ENCODE measurements at places on chromosomes 1 and 21. TPM values are rescaled to one million over a fixed set of nuclear protein-coding genes. Genes with fewer than 3 reads are reported as not detected.
A peak's percentile ranks its signal among the peaks of the same experiment; 100 is the strongest.

GRCh38 chr21:16069178-16070112 is 339.7 kb downstream of the USP25 start:
- no peak for DNase-seq

Gene KCNK1
- not detected for total RNA-seq

Gene CYB561D1
- total RNA-seq: 10.1 TPM

DNA sequence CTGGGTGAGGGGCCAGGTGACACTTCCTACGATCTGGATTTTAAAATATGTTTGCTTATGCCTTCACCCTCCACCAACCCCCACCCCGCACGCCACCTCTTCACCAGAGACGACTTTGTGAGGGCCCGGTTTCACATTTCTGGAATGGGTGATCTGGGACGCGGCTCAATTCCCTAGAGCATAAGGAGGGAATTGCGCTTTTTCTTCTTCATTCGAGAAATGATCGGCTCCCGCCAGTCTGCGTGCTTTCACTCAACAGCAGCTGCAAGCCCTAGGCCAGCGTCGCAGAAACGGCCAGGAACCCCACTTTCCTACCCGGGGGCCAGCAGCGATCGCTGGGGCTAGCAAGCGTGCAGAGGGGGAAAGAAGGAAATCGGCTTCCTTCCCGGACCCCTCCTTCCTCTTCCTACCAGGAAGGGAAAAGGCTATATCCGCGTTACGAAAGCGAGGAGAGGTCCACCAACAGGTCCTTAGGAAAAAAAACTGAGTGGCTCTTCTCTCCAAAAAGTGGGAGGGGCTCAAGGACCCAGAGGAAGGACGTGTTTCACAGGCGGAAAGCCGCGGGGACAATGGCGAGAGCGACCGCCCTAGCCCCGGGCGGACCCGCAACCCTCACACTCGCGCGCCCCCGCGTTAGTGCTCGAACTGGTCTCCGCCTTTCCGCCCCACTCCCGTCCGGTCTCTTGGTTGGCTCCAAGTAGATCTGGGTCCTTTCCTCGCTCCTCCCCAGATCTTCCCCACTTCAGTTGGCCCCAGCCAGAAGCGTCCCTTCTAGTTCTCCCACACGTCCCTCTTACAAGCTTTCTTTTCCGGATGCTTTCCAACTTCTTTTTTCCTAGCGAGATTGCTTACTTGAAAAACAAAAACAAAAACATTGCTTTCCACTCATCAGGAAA is 1.1 kb upstream of the ADAMTS1 start:
- peak; percentile 80 for DNase-seq

Gene SPRR3
- not detected for total RNA-seq

DNA sequence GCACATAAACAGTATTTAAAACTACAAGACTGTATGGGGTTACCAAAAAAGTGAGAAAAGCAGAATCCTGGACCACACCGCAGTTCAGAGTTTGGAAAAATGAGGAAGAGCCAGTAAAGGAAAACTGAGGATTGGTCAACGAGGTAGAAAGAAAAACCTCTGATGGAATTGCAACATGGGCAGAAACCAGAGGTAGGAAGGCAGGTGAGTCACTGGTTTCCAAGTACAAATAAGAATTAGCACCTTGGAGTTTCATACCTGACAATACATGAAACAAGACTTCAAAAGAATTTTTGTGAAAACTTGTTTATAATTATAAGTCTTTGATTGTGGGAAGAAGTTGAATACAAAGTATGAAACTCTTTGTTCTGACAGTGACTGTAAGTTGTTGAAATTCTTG is 533.7 kb upstream of the DAB1 start:
- no peak for DNase-seq

DNA sequence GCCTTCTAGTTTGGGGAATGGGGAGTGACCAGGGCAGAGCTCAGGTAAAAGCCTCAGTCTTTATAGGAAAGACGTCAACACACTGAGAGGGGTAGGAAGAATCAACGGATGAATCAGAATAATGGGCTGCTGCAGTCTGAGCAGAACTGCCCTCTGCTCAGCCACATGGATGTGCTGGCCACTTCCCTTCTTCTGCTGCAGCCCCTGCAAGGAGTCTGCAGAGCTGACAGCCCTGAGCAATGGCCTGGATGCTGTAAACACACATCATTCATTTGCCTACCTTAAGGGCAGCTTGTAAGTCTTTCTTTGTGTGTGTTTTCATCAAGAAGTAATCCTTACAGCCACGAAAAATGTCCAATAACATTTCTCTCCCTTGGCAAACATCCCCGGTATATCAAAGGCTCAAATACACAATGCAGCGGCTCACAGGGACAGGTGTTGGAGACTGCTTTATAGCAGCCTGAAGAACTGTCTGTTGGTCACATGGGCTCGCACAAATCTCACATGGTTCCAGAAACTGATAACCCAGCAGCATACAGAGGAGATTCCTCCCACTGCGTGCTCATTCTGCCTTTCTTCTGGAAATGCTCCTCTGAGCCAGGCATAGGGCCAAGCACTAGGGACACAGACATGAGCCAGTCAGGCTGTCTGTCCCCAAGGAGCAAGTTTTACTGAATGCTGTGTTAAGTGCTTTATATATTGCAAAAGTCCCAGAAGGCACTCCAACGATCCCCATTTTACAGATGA is 110.1 kb downstream of the HMGB4 start:
- DNase-seq: no peak

- no peak for DNase-seq
Observed at GRCh38 chr1:109361069-109361468, 36.6 kb downstream of the SORT1 start.

Measured in LHCN-M2 (cell line).